ENCODE measurements at places on chromosomes 16 and 17.
A peak's percentile ranks its signal among the peaks of the same experiment; 100 is the strongest.

DNA sequence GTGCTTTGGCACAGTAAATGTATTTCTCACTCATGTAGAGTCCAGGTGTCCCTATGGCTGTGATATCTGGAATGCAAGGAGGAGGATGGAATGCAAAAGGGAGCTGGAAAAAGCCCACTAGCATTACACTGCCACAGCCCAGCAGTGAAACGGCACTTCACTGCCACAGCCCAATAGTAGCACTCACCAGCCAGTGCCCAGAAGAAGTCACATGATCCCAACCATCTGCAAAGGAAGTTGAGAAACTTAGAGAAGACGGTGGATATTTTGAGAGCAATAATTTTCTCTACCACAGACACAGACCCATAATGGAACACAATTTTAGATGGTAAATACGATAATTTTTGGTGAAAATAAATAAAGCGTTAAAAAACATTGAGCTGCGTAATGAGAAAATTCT is 51.8 kb downstream of the C16orf82 start:
- no peak for DNase-seq

- peak; percentile 27 for DNase-seq
These were observed 12.3 kb downstream of the RAI1 start for GRCh38 chr17:17693253-17694168.

GRCh38 chr17:63631626-63632025 is 9.4 kb downstream of the MAP3K3 start:
- DNase-seq, result no peak

GRCh38 chr17:81494626-81495377 is 17.8 kb downstream of the ACTG1 start:
- DNase-seq, result no peak

DNA sequence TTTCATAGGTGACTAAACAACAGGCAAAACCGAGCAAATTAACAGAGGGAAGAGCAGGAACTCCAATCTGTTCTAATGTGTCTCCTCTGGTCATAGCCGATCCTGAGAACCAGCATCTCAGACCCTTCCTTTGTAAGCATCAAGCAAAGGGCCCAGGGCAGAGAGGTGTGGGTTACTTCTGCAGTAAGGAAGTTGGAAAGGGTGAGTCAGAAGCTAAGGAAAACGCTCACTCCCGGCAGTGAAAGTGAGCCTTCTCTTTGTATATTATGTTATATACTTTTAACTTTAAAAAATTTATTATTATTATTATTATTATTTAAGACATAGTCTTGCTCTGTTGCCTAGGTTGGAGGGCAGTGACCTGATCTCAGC is 77.7 kb downstream of the MRM3 start:
- no peak for DNase-seq

DNA sequence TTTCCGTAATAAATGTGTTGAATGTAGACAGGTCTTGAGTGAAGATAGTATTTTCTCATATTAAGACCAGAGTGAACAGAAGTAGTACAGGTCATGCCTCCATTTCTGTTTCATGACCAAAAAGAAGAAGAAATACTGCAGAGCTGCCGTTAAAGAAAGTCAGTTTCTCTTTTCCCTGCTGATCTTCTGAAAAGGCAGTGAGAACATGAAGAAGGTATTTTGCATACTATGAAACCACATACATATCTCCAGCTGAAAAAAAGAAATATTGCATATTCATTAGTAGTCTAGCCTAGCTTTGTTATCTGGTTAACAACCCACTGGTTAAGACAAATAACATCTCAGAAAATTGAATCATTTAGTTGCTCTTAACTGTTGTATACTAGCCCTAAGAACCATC is 138.4 kb downstream of the PHKB start:
- no peak for DNase-seq

GRCh38 chr16:17382514-17382913 is 88.2 kb downstream of the XYLT1 start:
- DNase-seq, result no peak
